ENCODE measurements at places on chromosomes 5 and 9.

DNA sequence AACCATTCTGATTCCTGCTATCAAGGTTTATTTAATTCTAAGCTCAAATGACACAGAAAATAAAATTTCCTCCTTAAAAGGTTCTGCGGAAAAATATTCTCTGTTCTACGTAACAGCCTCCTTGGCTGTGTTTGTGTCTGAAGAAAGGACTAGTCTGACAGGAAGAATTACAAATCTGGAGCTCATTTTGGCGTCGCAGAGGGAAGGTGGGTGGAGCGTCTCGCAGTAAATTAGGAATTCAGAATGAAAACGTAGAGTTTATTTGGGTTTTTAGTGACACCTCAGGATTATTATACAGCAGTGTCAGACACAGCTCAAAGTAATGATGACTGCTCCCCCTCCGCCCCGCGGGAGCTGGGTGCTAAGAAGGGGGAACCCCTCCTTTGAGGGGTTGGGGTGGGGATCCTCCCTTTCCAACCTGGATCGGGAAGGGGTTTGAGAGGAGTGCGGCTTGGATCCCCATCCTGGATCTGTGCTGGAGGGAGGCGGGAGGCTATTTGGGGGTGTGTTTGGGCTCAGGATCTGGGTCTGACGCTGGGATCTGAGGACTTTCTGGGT is 933 bp upstream of the TGFBR1 start:
- DNase-seq: no peak

- no peak for DNase-seq
Observed at GRCh38 chr5:133123297-133123696, 71.5 kb downstream of the HSPA4 start.

DNA sequence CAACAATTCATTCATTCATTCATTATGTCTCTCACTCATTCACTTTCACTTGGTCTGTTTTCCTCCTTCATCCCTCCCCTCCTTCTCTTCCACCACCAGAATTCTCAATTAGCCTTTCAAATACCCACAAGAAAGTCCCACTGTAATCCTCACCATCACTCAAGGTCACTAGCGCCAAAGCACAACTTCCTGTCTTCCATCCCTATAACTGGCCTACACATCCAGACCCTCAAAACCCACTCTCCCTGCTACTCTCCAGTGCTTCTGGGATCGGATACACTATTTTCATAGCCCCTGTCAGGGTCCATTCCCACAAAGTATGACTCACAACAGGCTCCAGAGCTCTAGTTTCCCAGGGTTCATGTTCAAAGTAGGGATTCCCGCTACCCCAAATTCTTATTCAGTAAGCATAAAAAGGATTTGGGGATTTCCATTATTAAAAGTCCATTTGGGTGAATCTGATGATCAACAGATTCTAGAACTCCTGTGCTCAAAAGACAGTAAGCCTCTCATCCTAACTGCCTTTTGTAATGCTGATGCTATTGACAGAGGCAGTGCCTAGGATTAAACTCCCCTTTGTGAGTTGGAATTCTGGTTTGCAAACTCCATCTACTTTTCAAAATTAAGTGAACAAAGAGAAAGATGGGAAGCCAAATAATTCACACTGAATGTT is 250.9 kb downstream of the SEMA5A start:
- DNase-seq: no peak

- DNase-seq: no peak
Observed at GRCh38 chr9:111161015-111161415, 122.7 kb upstream of the LPAR1 start.

DNA sequence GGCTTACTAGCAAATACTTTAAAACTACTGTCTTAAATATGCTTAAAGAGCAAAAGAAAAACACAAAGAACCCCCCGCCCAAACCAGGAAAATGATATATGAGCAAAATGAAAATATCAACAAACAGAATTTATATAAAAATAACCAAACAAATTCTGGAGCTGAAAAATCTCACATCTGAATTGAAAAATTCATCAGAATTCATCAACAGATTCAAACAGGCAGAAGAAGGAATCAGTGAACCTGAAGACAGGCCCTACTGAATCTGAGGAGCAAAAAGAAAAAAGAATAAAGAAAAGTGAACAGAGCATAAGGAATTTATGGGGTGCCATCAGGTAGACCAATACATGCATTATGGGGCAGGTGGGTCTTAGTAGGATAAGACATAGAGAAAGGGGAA is 49.8 kb upstream of the SPTLC1 start:
- DNase-seq: no peak

- DNase-seq: no peak
Observed at GRCh38 chr5:103572454-103572853, 9.9 kb upstream of the NUDT12 start.

DNA sequence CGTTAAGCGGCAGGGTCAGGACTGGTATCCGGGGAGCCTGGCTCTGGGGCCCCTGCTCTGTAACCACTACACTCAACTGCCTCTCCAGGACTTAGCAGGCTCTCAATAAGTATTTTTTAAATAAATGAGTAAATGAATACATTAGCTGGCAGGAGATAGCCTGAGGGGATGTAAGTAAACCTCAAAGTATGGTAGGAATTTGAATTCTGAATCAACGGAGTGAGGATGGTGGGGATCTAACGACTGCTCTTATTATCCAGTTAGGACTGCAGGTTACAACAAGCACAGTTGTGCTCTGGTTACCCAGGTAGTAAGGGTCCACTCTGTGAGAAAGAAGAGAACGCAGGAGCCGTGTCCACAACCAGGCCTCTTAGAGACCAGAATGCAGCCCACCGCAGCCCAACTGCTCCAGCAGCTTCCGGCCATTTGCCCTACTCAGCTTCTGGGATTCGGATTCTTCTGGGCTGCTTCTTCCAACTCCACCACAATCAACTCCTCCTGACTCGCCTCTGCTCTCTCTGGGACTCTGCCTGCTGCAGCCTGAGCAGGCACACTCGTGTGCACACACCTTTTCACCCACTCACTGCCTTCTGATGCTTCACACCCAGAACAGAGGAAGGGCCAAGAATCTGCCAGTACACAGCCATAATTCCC is 52.6 kb downstream of the MED27 start:
- no peak for DNase-seq

DNA sequence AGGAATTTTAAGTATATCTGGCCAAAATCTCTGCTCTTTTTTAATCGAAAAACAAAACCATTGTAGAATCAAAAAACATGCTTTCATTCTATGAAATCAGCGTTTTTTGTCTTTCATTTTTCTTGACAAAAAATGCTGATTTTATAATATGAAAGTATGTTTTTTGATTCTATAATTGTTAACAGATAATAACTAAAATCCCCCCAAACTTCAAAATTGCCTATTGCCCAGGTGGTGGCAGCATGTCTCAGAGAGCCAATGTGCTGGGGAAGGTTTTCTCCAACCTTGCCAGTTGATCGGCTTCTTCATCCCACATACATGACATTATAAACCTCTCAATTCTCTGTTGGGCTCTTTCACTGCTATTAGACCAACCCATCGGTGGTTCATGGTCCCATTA is 5.1 kb upstream of the SMIM15 start:
- no peak for DNase-seq

- DNase-seq: no peak
Observed at GRCh38 chr5:78638973-78639669, 9.5 kb downstream of the LHFPL2 start.

GRCh38 chr9:109966643-109967368 is 186.8 kb downstream of the PALM2AKAP2 start:
- DNase-seq: no peak

- DNase-seq: no peak
Observed at GRCh38 chr9:91771027-91771426, 179.0 kb downstream of the ROR2 start.

- no peak for DNase-seq
Observed at GRCh38 chr9:81566074-81566698, 123.2 kb downstream of the TLE1 start.

DNA sequence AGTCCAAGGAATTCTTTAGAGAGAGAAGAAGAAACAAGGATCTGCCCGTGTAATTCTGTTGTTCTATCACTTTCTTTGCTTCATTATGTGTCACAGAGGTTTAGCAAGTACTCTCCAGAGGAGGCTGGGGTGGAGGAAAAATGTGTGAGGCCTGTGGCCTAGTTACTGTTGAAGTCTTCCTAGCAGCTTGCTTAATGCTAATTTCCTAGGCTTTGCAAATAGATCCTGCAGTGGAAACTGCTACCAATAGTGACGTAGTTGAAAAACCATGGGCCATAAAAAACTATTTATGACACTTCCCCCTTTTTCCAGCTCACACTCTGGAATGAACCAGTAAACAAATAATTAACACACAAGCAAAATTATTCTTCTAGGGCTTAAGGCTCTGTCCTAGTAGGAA is 27.0 kb upstream of the C9orf72 start:
- no peak for DNase-seq

GRCh38 chr5:82276800-82277612 is 1.1 kb downstream of the RPS23 start:
- DNase-seq: no peak

DNA sequence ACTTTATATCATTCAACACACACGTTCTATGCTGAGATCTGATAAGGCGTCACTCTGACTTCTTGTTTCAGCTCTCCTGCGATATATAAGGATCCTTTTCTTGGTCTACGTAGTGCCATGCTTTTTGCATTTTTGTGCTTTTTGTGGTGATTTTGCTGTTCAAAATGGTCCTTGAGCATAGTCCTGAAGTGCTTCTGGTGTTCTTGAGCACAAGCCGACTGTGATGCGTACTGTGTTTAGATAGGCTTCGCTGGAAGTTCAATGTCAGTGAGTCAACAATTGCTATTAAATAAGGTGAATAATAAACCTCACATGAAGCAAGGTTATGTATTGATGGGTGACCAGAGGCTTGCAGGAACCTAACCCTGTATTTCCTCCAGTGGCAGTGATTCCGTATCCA is 46.8 kb downstream of the ACO1 start:
- DNase-seq: no peak

DNA sequence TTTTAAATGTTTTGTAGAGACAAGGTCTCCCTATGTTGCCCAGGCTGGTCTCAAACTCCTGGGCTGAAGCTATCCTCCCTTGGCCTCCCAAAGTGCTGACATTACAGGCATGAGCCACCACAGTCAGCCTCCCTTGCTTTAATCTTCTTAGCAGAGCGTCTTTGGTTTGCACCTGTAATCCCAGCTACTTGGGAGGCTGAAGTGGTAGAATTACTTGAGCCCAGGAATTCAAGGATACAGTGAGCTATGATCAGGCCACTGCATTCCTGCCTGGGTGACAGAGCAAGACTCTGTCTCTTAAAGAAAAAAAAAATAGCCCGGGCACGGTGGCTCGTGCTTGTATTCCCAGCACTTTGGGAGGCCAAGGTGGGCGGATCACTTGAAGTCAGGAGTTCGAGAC is 27.8 kb downstream of the UBE2D2 start:
- DNase-seq: no peak

- DNase-seq: no peak
Observed at GRCh38 chr5:88675168-88675707, 207.7 kb downstream of the MEF2C start.

DNA sequence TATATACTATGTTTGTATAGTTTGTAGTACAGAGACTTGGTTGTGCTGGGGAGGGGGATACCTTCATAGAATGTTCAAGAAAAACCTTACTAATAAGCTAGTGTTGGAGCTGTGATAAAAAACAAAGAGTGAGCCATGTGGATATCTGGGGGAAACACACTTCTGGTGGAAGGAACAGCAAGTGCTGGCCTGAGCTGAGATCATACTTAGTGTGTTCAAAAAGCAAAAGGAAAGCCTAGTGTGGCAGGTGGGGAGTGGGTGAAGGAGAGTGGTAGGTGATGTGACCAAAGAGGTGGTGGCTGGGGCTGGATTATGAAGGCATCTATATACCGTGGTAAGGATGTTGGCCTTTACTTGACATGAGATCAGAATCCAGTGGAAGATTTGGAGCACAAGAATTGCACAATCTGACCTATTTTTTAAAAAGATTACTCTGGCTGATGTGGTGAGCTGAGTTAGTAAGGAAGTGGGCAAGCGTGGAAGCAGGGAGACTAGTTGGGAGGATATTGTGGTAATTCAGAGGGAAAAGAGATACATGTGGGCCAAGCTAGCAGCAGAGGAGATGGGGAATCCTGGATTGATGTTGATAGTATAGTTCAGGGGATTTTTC is 26.6 kb downstream of the PALM2AKAP2 start:
- no peak for DNase-seq

DNA sequence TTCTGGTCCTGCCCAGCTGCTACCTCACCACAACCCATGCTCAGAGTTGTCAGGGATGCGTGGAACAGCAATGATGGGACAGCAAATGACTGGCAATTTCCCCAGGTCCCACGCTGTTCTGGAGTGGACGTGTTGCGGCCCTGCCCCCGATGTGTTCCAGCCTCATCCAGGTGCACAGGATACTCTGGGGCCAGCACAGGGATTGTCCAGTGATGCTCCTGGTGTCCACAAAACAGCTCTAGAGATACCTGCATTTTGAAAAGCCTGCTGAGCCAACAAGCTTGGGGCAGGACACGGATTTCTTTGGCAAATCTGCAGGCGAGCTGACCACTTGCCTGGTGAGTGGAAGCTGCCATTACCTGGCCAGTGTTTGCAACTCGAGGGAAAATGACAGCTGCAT is 88.7 kb downstream of the ANKRD33B start:
- DNase-seq: no peak

DNA sequence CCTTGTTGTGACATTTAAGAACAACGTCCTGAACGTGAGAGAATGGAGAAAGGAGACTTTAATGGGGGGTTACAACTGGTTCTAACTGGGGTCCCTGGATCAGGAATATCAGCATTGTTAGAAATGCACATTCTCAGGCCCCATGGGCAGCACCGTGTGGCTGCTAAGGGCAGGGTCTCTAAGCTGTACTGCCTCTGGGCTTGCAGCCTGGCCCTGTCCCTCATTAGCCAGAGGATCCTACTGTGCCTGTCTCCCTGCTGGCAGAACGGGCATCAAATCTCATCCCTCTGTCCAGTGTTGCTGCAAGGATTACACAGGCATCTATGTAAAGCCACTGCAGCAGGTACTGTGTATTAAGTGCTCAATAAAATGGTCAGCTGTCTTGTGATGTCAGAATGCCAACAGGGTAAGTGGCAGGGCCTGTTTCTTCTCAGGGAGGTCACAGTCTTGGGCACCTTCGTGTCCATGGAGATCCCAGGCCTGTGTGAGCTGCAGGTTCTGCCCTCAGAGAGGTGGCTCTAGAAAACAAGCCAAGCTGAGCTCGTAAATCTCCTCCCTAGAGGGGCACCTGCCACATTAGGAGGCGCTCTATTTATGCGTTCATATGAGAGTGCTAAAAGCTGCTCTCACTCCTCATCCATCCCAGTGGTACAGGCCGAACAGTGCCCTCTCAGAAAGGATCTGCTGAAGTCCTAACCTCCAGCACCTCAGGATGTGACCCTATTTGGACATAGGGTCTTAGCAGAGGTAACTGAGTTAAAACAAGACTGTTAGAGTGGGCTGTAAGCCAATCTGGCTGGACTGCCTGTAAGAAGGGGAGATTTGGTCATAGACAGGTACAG is 210.5 kb downstream of the GADD45G start:
- DNase-seq: no peak

GRCh38 chr5:138011991-138012390 is 20.9 kb downstream of the FAM13B start:
- no peak for DNase-seq

- no peak for DNase-seq
Observed at GRCh38 chr9:133784731-133785561, 46.8 kb upstream of the SARDH start.

Measured in NCI-H1930 (cell line).